Activated T-cell treated with anti-CD3 and anti-CD28 coated beads for 24 hours (primary cell): ENCODE measurements at places on chromosomes 11 and 22.

GRCh38 chr11:27420722-27421572 is 51.6 kb downstream of the LGR4 start:
- no peak for DNase-seq

- DNase-seq, result no peak
Measured at GRCh38 chr11:1060410-1060809, 14.3 kb upstream of the MUC2 start.

DNA sequence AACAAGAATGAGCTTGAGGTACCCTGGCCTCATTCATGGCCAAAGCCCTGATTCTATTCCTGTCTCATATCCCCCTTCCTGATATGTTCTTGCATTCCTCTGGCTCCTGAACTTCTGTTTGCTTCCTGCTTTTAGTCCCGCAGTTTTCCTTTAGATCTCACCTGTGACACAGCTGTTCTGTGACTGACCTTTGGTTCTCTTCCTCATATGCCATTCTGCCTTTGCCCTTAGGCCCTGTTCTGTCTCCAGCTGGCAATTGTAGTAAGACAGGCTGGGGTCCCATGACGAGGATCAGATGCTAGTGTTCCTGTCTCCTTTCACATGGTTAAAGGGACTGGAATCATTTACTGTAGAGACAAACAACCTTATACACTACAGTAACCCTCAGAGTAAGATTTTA is 59.0 kb upstream of the PDE3B start:
- DNase-seq, result no peak

- no peak for DNase-seq
Measured at GRCh38 chr11:120013325-120014250, 124.3 kb downstream of the TRIM29 start.
